Activated CD4-positive, alpha-beta T cell treated with anti-CD3 and anti-CD28 coated beads, Interleukin-2, amount 10 ng/mL, durations not matched to agents 24 days and 14 days (primary cell): ENCODE measurements at places on chromosomes 4 and X.
A peak's percentile ranks its signal among the peaks of the same experiment; 100 is the strongest.

DNA sequence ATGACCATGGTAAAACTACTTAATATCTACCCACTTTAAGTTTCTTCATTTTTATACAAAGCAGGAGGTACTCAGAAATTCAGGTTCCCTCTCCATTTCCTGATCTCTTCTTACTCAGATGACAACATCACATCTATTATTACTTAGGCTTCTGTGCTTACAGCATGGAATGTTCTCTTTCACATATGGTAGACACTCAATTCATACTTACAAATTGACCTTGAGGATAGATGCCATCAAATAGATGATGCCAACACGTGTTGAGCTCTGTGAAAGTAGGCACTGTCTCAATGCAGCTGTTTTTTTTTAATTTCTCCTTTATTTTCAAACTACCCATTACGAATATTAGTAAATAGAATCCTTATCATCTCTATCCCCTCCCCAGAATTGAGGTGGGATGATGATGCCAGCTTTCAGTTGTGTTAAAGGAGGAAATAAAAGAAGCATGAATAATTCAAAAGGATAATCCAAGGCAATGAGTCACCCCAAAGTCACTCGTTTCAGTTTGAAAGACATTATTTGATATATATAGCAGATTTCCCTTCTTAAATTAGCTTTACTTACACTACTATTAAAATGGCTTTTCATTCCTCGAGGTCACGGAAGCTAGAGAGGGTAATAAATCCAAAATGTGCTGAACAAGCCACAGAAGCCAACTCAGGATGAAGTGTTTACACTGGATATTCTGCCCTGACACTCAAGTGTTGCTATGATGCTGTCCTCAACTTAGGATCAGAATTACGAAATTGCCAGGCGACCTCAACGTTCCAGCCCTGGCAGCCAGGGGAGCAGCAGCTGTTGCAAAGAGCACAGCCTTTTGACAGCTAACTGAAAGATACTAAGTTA is 124.2 kb upstream of the EOLA2 start:
- peaks cover 4% of the 10 kb centered on the region for H3K4me1 ChIP-seq
- H3K27me3 ChIP-seq, result peaks cover 7% of the 10 kb centered on the region
- no peak overlapping the region for H3K4me3 ChIP-seq

DNA sequence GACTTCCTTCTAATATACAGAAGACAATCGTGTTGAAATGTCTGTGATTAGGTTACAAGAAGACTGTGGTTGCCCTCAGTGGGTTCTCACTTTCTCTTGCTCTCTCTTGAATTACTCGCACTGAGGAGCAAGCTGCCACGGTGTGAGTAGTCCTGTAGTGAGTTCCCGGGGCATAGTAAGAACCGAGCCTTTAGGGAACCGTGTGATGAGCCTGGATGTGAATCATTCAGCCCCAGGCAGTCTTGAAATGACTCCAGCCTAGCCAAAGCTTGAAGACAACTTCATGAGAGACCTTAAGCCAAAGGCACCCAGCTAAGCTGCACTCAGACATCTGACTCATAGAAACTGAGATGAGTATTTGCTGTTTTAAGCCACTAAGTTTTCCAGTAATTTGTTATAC is 292.7 kb downstream of the SPOCK3 start:
- no peak for DNase-seq
- no peak overlapping the region for H3K27ac ChIP-seq
- no peaks in the 10 kb centered on the region for H3K27me3 ChIP-seq
- no peak overlapping the region for H3K4me3 ChIP-seq

DNA sequence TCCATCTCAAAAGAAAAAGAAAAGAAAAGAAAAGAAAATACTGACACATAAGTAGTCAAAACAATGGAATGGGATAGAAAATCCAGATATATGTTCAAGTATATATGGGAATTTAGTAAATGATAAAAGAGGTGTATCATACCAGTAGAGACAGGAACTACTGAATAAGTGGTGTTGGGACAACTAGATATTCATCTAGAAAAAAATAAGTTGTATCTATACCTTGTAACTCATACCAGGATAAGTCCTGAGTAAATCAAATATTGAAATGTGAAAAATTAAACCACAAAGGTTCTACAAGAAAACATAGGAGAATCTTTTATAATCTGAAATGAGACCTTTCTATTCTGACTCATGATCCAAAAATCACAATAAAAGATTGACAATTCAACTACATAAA is 58.5 kb downstream of the RBM47 start:
- H3K4me3 ChIP-seq, result no peak overlapping the region
- no peak for DNase-seq
- no peaks in the 10 kb centered on the region for H3K27me3 ChIP-seq
- peaks cover 20% of the 10 kb centered on the region for H3K4me1 ChIP-seq
- H3K27ac ChIP-seq, result no peak overlapping the region
- no peaks in the 10 kb centered on the region for H3K36me3 ChIP-seq

DNA sequence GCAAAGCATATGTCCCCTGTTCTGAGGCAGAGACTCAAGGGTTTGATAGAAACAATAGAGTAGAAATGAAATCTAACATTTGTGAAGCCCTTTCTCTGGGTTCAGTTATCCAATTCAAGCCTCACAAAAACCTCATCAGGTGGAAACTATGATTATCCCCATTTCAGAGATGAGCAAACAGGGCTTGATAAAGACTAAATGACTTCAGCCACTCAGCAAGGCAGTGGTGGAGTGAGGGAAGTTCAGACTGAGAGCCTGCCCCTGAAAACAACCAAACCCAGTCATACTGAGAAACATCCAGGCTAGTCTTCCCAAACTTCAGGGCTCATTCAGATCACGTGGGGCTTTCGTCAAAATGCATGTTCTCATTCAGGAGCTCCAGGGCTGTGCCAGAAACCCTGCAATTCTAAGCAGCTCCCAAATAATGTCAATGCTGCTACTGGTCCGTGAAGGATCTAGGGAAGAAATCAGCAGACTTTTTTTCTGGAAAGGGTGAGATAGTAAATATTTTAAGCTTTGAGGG is 109.6 kb upstream of the KIT start:
- DNase-seq, result no peak
- H3K27me3 ChIP-seq, result no peaks in the 10 kb centered on the region
- H3K36me3 ChIP-seq, result no peaks in the 10 kb centered on the region
- peak overlapping the region; percentile 26 for H3K4me3 ChIP-seq
- peak overlapping the region; percentile 86 for H3K27ac ChIP-seq

GRCh38 chr4:124884316-124884715 is 171.8 kb upstream of the ANKRD50 start:
- H3K27me3 ChIP-seq, result no peaks in the 10 kb centered on the region
- no peak overlapping the region for H3K27ac ChIP-seq
- no peaks in the 10 kb centered on the region for H3K36me3 ChIP-seq
- DNase-seq, result no peak

GRCh38 chrX:48945517-48946348 is 11.7 kb downstream of the OTUD5 start:
- H3K27me3 ChIP-seq, result no peaks in the 10 kb centered on the region
- peaks cover 34% of the 10 kb centered on the region for H3K4me1 ChIP-seq
- H3K36me3 ChIP-seq, result peaks cover 33% of the 10 kb centered on the region

DNA sequence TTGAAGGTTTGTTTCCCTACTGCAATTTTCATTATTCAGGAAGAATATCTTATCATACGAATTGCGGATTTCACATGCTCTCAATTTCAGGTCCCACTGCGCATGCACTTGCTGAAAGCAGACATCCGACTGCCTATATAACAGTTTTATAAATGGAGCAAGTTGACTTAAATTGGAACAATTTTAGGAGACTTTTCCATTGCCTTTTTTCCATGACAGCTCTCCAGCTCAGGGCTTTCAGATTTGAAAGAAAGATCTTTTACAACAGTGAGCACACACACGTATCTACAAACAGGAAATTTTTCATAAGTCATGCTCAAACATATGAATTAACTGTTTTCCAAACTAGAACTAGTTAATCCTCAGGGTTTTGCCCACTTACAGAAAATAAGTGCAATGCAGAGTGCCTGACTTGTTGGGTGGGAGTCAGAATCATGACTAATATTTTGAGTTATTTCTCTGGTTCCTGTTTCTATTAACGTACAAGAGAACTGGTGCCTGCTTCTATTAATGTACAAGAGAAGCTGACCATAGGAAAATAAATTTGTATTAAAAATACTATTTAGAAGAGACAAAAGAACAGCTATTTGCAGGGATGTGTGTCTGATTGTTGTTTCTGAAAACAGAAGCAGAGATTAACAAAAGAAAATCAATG is 137.9 kb downstream of the GPC3 start:
- H3K27me3 ChIP-seq, result peaks cover 2% of the 10 kb centered on the region
- no peaks in the 10 kb centered on the region for H3K36me3 ChIP-seq
- H3K4me3 ChIP-seq, result no peak overlapping the region
- H3K27ac ChIP-seq, result no peak overlapping the region
- no peaks in the 10 kb centered on the region for H3K4me1 ChIP-seq

GRCh38 chrX:8849945-8850344 is 48.8 kb upstream of the FAM9A start:
- no peaks in the 10 kb centered on the region for H3K36me3 ChIP-seq
- no peak for DNase-seq
- no peaks in the 10 kb centered on the region for H3K4me1 ChIP-seq
- no peak overlapping the region for H3K27ac ChIP-seq

DNA sequence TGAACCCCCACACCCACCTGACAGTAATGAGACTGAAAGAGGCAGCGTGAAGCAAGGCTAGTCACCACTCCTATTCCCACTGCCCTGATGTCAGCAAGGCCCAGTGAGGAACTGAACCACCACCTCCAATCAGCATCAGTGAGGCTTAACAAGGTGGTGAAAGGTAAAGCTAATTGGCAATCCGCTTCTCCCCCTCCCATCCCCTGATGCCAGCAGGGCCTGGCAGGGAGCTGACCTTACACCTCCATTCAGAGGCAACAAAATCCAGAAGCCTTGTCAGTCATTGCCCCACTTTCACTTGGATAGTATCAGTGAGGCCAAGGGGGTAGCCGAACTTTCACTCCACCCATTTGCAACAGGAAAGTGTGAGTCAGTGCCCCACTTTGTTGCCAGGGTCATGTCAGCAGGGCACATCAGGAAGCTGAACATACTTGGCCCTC is 60.8 kb downstream of the AWAT2 start:
- H3K36me3 ChIP-seq, result no peaks in the 10 kb centered on the region
- no peaks in the 10 kb centered on the region for H3K4me1 ChIP-seq
- H3K4me3 ChIP-seq, result no peak overlapping the region

- peaks cover 32% of the 10 kb centered on the region for H3K4me1 ChIP-seq
- H3K27ac ChIP-seq, result peak overlapping the region; percentile 99
- H3K27me3 ChIP-seq, result no peaks in the 10 kb centered on the region
- H3K4me3 ChIP-seq, result peak overlapping the region; percentile 23
- peaks cover 17% of the 10 kb centered on the region for H3K36me3 ChIP-seq
Measured at GRCh38 chr4:1203026-1203616, 30.7 kb upstream of the SPON2 start.

GRCh38 chr4:168743601-168744000 is 246.7 kb downstream of the PALLD start:
- H3K27ac ChIP-seq, result no peak overlapping the region
- H3K27me3 ChIP-seq, result peaks cover 11% of the 10 kb centered on the region
- no peaks in the 10 kb centered on the region for H3K4me1 ChIP-seq
- no peak overlapping the region for H3K4me3 ChIP-seq

GRCh38 chrX:54920610-54921426 is at the start of gene TRO:
Gene TRO, plus strand, starts transcription at chrX:54920824. Its CDS starts 1,423 bp downstream, at chrX:54922247.
- H3K27ac ChIP-seq, result peak within 1 kb of the TSS; percentile 58
- peak within 1 kb of the TSS; percentile 94 for H3K4me3 ChIP-seq
- H3K4me1 ChIP-seq, result peaks cover 17% of the 10 kb centered on the region
- H3K27me3 ChIP-seq, result peaks cover 12% of the 10 kb centered on the region
- DNase-seq, result peak; percentile 56

DNA sequence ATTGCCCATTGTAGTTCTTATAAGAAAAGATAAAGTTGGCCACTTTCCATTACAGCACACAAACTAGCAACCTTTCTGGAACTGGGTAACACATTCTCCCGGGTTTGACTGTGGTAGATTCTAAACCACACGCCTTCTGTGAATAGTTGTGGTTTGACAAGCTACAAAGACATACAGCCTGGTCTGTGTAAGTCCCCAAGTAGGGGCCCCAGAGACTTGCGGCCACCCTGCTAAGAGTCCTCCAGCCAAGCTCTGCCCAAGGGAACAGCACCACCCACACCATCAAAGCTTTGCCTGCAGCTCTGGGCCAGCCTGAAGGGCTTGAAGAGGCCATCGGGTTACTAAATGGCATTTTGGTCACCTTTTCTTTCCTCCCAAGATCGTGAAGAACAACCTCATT is 203.4 kb downstream of the MAML3 start:
- H3K27me3 ChIP-seq, result peaks cover 4% of the 10 kb centered on the region
- H3K4me3 ChIP-seq, result peak overlapping the region; percentile 59
- H3K36me3 ChIP-seq, result peaks cover 4% of the 10 kb centered on the region
- peaks cover 35% of the 10 kb centered on the region for H3K4me1 ChIP-seq

- H3K4me3 ChIP-seq, result no peak overlapping the region
- H3K27ac ChIP-seq, result no peak overlapping the region
- H3K27me3 ChIP-seq, result peaks cover 34% of the 10 kb centered on the region
- H3K4me1 ChIP-seq, result no peaks in the 10 kb centered on the region
Measured at GRCh38 chr4:183789657-183790056, 115.5 kb upstream of the STOX2 start.

GRCh38 chrX:96566878-96567277 is 117.8 kb upstream of the DIAPH2 start:
- H3K27me3 ChIP-seq, result no peaks in the 10 kb centered on the region
- no peaks in the 10 kb centered on the region for H3K36me3 ChIP-seq
- no peak overlapping the region for H3K4me3 ChIP-seq
- no peaks in the 10 kb centered on the region for H3K4me1 ChIP-seq
- no peak overlapping the region for H3K27ac ChIP-seq

- no peaks in the 10 kb centered on the region for H3K4me1 ChIP-seq
- H3K27ac ChIP-seq, result no peak overlapping the region
- H3K27me3 ChIP-seq, result no peaks in the 10 kb centered on the region
- no peak for DNase-seq
Measured at GRCh38 chr4:13782231-13782630, 154.7 kb upstream of the BOD1L1 start.

DNA sequence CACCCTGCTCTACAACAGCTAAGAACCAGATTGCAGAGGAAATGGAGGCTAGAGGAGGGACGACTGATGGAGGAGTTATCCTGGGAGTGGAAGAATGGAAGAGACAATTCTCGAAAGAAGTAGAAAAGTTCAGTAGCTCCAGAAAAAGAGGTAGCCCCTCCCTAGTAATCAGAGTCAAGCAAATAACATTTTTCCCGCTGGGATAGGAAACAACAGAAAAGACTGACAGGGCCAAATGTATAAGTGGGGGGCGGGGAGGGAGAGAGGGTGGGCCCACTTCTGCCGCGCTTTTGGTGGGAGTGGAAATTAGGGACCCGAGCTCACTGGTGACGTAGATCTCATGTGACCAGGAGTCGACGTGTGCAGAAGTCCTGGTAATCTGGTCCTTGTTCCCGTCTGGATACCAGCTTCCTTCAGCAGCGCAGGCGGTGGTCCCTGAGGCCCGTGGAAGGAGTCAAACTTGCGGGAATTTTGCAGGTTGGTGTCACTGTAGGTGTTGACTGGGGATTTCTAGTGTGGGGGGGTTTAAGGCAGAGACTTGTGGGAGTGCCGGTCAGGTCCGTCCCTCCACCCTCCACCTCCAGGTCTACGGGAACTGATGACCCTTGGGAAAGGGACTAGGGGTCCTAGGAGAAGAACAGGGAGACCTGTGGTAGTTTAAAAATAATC is at the start of gene TCEAL9:
TCEAL9 (plus strand) TSS at position 377 of the 669 bp plus-strand sequence. CDS start 1,179 bp downstream, outside the sequence.
- DNase-seq, result no peak
- peaks cover 7% of the 10 kb centered on the region for H3K27me3 ChIP-seq
- no peak within 1 kb of the TSS for H3K27ac ChIP-seq
- no peaks in the 10 kb centered on the region for H3K36me3 ChIP-seq

- no peaks in the 10 kb centered on the region for H3K4me1 ChIP-seq
- H3K36me3 ChIP-seq, result no peaks in the 10 kb centered on the region
- no peak overlapping the region for H3K27ac ChIP-seq
Measured at GRCh38 chrX:103475381-103475780, 43.9 kb downstream of the RAB40A start.
